ENCODE measurements at places on chromosomes 4 and X.

DNA sequence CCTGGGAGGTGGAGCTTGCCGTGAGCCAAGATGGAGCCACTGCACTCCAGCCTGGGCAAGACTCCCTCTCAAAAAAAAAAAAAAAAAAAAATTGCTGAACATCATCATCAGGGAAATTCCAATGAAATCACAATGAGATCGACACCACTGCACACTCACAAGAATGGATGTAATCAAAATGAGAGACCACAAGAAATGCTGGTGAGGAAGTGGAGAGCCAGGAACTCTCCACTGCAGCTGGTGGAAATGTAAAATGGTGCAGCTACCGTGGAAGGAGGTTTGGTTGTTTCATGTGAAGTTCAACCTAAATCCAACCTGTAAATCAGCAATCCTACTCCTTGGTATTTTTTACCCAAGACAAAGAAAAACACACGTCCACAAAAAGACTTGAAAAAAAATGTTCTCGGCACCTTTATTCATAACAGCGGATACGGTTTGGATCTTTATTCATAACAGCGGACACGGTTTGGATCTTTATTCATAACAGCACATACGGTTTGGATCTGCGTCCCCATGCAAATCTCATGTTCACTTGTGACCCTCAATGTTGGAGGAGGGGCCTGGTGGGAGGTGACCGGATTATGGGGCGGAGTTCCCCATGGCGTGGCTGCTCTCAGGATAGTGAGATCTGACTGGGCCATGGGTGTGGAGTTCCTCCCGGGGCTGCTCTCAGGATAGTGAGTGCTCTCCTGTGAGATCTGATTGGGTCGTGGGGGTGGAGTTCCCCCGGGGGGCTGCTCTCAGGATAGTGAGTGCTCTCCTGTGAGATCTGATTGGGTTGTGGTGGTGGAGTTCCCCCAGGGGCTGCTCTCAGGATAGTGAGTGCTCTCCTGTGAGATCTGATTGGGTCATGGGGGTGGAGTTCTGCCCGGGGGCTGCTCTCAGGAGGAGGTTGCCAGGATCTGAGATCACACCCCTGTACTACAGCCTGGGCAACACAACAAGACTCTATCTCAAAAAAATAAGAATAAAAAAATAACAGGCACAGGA, 7.7 kb downstream of the GAK start:
- no peak for DNase-seq

GRCh38 chr4:45578874-45579273, 545.0 kb downstream of the GABRG1 start:
- no peak for DNase-seq

DNA sequence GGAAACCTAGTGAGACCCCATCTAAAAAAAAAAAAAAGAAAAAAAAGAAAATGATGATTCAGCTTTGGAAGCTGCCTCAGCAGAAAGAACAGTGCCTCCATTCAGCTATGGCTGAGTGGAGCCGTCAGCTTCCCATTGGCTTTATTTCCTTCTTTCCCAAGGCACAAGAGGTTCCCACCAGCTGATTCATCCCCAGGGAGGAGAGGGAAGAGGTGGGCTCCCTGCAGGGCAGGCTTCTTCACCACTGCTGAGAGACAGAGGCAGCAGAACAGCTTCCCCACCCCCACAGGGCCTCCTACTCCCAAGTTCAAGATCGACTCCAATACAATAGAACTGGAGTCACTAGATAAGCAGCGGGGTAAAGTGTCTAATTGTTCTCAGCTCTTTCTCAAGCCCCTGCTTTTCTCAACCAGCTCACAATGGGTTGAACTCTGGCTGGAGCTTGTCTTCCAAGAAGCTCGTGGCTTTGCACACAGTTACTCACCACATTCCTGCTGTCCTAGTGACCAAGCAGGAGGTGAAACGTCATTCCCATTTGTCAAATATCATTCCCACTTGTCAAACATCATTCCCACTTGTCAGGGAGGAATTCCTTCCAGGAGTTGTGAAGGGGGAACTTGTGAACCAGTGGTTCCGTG, 47.8 kb downstream of the FHDC1 start:
- no peak for DNase-seq

DNA sequence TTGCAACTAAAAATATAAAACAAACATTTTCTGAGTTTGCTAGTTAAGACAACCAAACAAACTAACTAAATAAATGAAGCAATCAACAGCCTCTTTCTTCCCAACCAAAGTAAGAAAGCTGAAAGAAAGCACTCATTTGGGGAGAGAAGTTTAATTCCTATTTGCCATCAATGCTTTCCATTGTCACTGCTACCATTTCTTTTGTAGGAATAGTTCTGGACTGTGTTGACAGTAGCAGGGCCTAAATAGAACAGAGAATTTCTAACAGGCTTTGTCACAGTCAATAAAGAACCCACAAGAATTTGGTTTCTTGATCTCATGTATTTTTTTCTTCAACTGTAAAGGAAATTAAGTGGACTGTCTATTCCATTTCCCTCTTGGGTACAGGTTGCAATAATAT, 1886.4 kb upstream of the TENM3 start:
- no peak for DNase-seq

DNA sequence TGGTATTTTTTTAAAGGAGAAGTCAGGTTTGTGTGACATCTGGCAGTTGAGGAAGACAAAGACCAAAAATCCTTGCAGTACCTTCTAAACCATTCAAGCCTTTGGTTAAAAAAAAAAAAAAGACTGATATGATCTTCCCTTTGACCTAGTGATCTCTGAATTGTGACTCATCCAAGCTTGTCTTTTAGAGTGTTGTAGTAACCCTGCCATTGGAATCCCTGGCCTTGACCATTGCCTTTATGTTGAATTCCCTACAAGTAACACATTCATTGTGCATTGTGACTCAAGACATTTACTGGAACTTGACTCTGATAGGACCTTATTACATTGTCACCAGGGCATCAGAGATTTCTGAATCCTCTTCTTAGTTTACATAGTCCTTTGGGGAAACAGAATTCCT, 1469.0 kb downstream of the TECRL start:
- DNase-seq = no peak

- no peak for DNase-seq
Observed at GRCh38 chr4:160175064-160175643, 1072.3 kb downstream of the RAPGEF2 start.

- no peak for DNase-seq
Observed at GRCh38 chr4:4271912-4272311, 18.0 kb downstream of the LYAR start.

DNA sequence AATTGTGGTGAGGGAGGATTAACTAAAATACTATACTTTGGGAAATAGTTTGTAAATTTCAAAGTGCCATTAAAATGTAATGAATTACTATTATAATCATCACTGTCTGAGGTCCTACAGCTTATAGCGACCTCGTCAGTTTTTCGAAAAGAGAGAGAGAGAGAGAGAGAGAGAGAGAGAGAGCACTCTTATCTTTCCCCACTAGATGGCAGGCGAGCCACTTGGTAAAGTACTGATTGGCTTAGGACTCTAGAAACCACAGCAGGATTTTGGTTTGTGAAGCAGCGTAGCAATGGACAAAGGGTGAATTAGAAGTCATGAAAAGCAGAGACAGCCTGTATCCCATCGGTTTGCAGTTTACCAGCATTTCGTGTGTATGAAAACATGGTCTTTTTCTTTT, 52.5 kb downstream of the LINC00632 start:
- DNase-seq = no peak

DNA sequence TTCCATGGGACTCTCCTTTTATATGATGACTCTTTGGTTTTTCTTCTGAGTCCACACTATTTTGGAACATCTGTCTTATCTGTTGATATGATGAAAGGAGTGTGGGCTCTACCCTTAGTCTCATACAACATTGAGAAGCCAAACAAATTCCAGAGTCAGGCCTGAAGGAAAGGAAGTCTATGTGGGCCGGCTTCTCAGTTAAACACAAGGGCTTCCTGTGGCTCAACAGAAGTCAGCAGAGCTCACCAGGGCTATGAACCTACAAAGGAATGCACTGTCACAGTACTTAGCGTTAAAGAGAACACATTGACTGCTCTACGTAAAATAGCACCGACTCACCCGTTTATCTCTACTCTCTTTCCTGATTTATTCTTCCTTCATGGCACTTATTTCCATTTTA, 641.0 kb upstream of the FRG1 start:
- DNase-seq = no peak

DNA sequence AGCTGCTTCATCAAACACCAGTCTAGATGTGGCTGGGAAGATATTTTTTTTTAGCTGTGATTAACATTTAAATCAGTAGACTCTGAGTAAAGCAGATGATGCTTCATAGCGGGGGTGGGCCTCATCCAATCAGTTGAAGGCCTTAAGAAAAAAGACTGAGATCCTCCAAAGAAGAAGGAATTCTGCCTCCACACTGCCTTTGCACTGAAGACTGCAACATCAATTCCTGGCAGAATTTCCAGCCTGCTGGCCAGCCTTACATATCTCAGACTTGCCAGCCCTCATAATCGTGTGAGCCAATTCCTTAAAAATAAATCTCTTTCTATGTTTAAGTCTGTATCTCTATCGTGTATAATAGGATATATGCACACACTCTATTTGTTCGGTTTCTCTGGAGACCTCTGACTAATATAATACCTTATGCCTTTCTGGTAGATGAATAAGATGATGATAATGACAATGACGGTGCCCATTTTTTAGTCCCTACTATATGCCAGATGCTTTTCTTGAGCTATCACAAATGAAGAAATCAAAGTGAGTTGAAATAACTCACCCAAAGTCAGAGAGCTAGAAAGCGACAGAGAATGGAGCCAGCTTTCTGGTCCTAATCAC, 66.1 kb upstream of the SOD3 start:
- DNase-seq = no peak

GRCh38 chrX:23317799-23318724, 16.6 kb upstream of the PTCHD1 start:
- DNase-seq = no peak

GRCh38 chrX:85288992-85289723, 45.4 kb downstream of the ZNF711 start:
- no peak for DNase-seq

- DNase-seq = no peak
Observed at GRCh38 chrX:10064736-10065135, 92.0 kb upstream of the CLCN4 start.

DNA sequence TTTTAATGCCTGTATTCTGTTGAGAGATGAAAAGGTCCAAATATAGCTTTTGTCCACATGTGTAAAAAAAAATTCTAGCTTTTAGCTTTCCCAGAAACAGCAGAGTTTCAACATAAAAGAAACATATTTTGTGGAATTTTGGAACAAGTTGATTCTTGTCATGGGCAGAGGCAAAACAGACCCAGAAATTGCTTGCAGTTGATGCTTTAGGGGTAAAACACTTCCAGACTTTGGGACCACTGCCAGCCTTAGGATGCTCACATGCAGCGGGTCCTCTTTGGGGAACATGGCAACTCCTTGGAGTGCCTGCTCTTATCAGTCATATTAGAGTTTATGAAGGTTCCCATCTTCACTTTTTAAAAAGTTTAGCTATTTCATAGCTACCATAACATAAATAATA, 30.4 kb downstream of the DCLK2 start:
- DNase-seq = no peak

DNA sequence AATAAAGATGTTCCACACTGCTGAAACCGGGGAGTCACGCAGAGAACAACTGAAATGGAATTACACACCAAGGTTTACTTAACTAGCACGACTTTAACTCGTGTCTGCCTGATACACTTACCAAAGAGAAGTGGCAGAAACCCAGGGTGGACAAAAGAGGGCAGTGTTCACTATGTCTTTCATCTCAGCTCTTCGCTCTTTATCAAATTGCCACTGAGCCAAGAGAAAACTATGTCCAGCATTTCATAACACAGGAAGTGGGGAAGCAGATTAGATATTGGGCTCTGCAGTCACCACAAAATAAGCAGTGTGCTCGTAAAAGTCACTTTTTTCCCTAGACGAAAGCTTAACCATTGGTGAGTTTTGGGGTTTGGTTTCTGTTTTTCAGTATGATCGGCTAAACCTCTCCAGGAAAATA, 155.7 kb downstream of the CHIC2 start:
- DNase-seq = peak; percentile 34

DNA sequence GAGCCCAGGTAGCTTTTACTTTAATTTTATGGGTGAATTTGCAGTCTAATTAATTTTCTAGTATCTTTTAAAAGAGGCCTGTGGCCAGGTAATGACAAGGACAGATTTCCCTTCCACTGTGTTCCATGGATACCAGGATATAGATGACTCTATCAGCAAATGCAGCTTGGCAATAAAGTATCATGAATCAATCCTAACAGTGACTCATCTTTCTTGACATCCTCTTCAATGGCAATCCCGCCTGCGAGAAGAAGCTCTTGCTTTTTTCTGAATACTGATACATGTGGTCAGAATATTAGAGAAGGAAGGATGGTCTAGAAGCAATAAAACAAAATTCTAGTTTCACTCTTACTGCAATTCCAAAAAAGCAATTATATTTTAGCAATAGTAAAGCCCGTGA, 267.8 kb downstream of the DTHD1 start:
- DNase-seq = no peak

GRCh38 chr4:179605196-179605595, 2163.0 kb upstream of the AGA start:
- no peak for DNase-seq

DNA sequence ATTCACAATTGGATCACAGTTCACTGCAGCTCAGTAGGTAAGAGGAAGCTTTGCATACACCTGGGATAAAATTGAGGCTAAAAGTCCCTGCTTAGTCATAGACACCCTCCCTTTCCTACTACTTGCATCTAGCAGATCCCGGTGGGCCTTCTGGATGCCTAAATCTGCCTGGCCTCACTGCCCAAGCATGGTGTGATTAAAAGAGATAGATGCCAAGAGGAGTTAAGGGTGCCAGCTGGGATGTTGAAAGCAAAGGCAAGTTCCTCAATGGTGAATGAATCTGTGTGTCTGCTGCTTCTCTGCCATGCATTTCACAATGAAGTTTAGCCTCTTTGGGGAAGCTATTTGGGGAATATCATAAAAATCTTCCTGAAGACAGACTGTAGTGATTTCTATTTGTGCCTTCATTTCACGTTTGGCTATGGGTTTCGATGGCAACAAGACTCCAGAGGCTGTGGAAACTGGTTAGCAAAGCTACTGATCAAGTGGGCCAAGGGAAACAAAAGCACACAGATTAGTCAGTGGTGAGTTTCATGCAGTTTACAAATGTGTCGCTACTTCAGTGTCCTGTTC, 534.0 kb downstream of the ANKRD50 start:
- no peak for DNase-seq

DNA sequence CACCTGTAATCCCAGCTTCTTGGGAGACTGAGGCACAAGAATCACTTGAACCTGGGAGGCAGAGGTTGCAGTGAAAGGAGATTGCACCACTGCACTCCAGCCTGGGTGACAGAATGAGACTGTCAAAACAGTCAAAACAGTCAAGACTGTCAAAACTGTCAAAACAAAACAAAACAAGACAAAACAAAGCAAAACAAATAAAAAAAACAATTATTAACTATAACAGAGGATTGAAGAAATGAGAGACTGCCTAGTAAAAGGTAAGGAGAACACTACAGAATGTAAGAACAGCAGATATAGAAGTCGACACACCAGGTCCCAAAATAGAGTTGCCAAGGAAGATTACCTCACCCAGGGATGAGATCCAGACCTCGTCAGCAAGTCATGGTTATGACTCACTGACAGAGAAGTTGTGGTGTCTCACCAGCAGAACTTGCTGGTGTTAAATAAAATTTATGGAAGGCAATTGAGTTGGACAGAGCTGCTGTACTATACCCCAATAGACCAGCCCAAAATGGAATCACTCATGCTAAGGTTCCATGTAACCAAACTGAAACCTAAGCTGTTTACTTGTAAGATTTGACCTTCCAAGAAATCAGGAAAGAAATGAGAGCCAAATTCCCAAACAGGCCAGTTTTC, 32.1 kb upstream of the GK start:
- no peak for DNase-seq

Measured in NCI-H510A (cell line).